ENCODE measurements at places on chromosomes 11 and 22. TPM values are rescaled to one million over a fixed set of nuclear protein-coding genes. Genes with fewer than 3 reads are reported as not detected.

DGAT2 gene
- 65.1 TPM for total RNA-seq

TEX54 gene
- not detected for total RNA-seq

BACE1 gene
- total RNA-seq = 17.4 TPM

ANGPTL5 gene
- 4.2 TPM for total RNA-seq

MUC5AC gene
- total RNA-seq = not detected

BATF2 gene
- 0.68 TPM for total RNA-seq

OOSP2 gene
- total RNA-seq = not detected

IGLL5 gene
- 2.2 TPM for total RNA-seq

MTMR3 gene
- total RNA-seq = 66.8 TPM

CYP2D6 gene
- not detected for total RNA-seq

SYCE3 gene
- 2.2 TPM for total RNA-seq

CRYBB2 gene
- total RNA-seq = not detected

MAJIN gene
- total RNA-seq = not detected

LARGE2 gene
- not detected for total RNA-seq

DNAJB13 gene
- total RNA-seq = not detected

ARFGAP2 gene
- total RNA-seq = 167 TPM

ALX4 gene
- not detected for total RNA-seq

GRAMD1B gene
- 5.1 TPM for total RNA-seq

GRK2 gene
- total RNA-seq = 72.5 TPM

GVQW3 gene
- total RNA-seq = 1.5 TPM

SCGB1C1 gene
- not detected for total RNA-seq

RASL10A gene
- total RNA-seq = 1.5 TPM

SLC17A6 gene
- total RNA-seq = not detected

NLRP14 gene
- not detected for total RNA-seq

CNIH2 gene
- not detected for total RNA-seq

SDHAF2 gene
- total RNA-seq = 30.0 TPM

FAR1 gene
- 71.1 TPM for total RNA-seq

PATE1 gene
- not detected for total RNA-seq

PAX6 gene
- not detected for total RNA-seq

PRR33 gene
- total RNA-seq = not detected

LRRC55 gene
- not detected for total RNA-seq

DEUP1 gene
- not detected for total RNA-seq

HBB gene
- 64.1 TPM for total RNA-seq

MAPK8IP2 gene
- total RNA-seq = 0.51 TPM

SLC1A2 gene
- total RNA-seq = 0.65 TPM

F2 gene
- total RNA-seq = not detected

TESMIN gene
- total RNA-seq = 2.5 TPM

RCOR2 gene
- not detected for total RNA-seq

KBTBD3 gene
- total RNA-seq = 3.6 TPM

PANX2 gene
- 0.44 TPM for total RNA-seq

DLG2 gene
- 7.0 TPM for total RNA-seq

SMC1B gene
- total RNA-seq = 0.17 TPM

ADM2 gene
- not detected for total RNA-seq

LYVE1 gene
- total RNA-seq = 428 TPM

DKK3 gene
- 22.0 TPM for total RNA-seq

Measured in subcutaneous adipose tissue (tissue), 4 donors.